Articular chondrocyte of knee joint (primary cell): ENCODE measurements at places on chromosomes 12 and 14. TPM values are rescaled to one million over a fixed set of nuclear protein-coding genes. Genes with fewer than 3 reads are reported as not detected.

Gene JDP2
- 95.4 and 122 TPM in 2 replicates for total RNA-seq

Gene MSRB3
- 65.7 and 67.8 TPM in 2 replicates for total RNA-seq

Gene RASSF9
- under 0.01 TPM in 1 of 2 replicates, not detected in the other for total RNA-seq

Gene GUCY2C
- total RNA-seq, result 0.11 TPM in 1 of 2 replicates, not detected in the other

Gene PLCZ1
- not detected in 2 replicates for total RNA-seq

Gene KLRK1
- total RNA-seq, result 0.65 TPM in 1 of 2 replicates, not detected in the other

Gene C1R
- 330 and 427 TPM in 2 replicates for total RNA-seq

Gene SLC39A2
- total RNA-seq, result 0.11 and 0.52 TPM in 2 replicates

Gene NELL2
- total RNA-seq, result not detected in 2 replicates

Gene TMEM132C
- not detected in 2 replicates for total RNA-seq

Gene PAN2
- 17.4 and 23.3 TPM in 2 replicates for total RNA-seq

Gene ORAI1
- 6.2 and 6.5 TPM in 2 replicates for total RNA-seq

Gene SLC25A47
- total RNA-seq, result not detected in 2 replicates

Gene LRCOL1
- total RNA-seq, result not detected in 2 replicates

Gene TMEM119
- total RNA-seq, result 20.0 and 37.8 TPM in 2 replicates

Gene NDRG2
- 0.22 and 1.7 TPM in 2 replicates for total RNA-seq

Gene NRIP2
- total RNA-seq, result 0.26 and 0.43 TPM in 2 replicates

Gene SSTR1
- not detected in 2 replicates for total RNA-seq
